ENCODE measurements at places on chromosomes 3 and 15.
A peak's percentile ranks its signal among the peaks of the same experiment; 100 is the strongest.

GRCh38 chr15:80060356-80061006 is 1.0 kb downstream of the ZFAND6 start:
- no peak for DNase-seq

DNA sequence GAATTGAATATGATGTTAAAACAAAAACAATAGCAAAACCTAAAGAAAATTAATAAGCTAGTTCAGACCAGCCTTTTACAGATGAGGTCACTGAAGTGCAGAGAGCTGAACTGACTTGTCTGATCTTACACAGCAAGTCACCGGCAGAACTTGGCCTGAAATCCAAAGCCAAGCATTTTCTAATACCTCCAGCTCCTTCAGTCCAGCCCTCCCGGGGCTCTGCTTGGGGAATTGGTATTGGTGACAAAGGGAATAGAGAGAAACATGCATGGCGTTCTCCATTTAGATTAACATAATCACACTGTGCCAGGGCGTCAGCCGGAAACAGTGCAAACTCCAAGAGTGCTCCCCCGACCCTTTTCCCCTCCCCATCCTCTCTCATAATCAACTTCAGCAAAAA is 14.1 kb upstream of the ZSCAN2 start:
- DNase-seq: no peak

- DNase-seq: no peak
Measured at GRCh38 chr3:56196700-56197099, 271.6 kb downstream of the ERC2 start.

GRCh38 chr3:170387950-170388349 is 30.4 kb downstream of the SKIL start:
- DNase-seq: no peak

- no peak for DNase-seq
Measured at GRCh38 chr3:70951316-70951715, 632.2 kb downstream of the FOXP1 start.

DNA sequence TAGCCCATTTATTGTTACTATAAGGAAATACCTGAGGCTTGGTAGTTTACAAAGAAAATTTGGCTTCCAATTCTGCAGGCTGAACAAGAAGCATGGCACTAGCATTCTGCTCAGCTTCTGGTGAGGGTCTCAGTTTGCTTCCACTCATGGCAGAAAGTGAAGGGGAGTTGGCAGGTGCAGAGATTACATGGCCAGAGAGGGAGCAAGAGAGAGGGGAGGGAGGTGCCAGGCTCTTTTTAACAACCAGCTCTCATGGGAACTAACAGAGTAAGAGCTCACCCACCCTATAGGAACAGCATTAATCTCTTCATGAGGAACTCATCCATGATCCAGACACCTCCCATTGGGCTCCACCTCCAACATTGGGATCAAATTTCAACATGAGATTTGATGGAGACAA is 437.9 kb downstream of the CHL1 start:
- DNase-seq: no peak

GRCh38 chr3:188956839-188957489 is 214.8 kb upstream of the TPRG1 start:
- peak; percentile 58 for DNase-seq

DNA sequence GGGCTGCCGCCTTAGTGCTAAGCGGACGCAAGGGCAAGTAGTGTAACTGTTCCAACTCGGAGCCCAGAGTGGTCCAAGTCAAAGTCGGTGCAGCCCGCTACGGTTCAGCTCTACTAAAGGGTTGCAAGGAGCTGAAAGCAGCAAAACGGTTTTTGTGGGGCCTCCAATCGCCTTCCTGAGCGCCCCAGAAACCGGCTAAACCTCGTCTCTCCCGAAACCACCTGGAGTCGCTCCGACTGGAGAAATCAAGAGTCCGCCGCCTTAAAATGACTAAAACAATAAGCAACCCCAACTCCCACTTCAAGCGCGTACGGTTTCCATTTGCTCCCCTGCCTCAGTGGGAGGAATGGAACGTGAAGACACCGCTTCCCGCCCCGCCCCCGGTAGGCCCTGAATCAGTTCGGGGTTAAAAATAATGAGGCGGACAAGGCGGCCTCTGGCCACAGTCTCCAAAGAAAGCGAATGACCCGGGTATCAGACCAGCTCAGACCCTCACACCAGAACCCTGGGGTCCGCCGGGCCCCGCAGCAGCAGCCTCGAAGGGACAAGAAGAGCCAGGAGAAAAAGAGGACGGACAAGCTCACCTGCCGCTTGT is 401 bp downstream of the SEC11A start:
- DNase-seq: no peak

- no peak for DNase-seq
Measured at GRCh38 chr3:59608356-59608755, 558.5 kb upstream of the CFAP20DC start.

- DNase-seq: no peak
Measured at GRCh38 chr3:108442281-108442680, 68.1 kb downstream of the MYH15 start.

GRCh38 chr3:46883054-46883829 is 5.7 kb downstream of the PTH1R start:
- no peak for DNase-seq

DNA sequence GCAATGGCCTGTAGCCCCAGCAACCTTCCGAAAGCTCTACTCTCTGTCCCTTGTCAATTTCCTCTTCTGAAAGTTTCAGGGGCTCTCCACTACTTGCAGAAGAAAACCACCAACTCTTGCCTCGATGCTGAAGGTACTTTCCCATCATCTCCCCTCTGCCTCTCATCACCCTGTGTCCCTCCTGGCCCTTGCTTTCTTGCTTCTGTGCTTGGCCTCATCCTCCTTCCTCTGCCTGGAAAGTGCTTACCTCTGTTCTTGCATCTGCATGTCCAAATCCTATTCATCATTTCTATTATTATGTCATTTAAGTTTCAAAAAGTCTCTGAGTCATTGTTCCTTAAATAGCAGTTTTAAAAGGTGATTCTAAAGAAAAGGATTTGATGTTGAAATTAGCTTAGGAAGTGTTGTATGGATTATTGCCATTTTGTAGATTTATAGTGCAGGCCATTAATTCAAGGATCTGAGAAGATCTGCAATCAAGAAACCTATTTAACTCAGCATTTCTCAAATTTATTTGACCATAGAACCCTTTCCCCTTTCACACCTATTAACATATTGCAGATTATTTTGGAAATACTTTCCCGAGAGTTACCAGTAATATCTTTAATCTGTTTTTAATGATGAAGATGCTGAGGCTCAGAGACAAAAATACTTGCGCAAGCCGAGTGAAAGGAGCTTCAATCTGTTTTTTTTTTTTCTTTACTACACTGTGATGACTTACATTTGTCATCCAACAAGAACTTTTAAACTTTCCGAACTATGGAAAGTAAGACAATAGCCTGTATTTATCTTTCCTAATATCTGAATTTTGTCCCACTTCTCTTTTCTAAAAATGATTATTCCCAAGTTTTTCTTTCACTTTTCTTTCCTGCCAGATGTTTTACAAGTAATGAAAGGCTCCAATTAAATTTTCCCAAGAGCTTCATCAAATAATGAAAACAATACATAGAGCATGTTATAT is 22.3 kb upstream of the CFAP161 start:
- DNase-seq: no peak

DNA sequence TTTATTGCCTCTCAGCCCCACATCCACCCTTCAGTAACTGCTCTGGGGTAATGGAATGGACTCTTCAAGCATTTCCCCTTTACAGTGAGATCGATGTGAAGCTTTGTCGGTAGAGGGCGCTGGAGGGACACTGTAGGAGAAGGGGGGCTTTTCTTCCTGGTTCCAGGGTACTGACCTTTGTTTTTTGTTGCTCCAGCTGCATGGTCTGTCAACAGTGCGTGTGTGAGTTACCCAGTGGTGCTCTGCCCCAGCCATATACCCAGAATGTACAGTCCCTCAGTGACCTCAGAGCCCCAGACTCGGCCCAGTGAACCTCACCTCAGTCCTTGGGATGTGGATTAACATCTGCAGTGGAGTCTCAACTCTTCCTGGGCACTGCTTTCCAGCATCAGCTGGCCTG is 180.3 kb upstream of the TSC22D2 start:
- peak; percentile 83 for DNase-seq

DNA sequence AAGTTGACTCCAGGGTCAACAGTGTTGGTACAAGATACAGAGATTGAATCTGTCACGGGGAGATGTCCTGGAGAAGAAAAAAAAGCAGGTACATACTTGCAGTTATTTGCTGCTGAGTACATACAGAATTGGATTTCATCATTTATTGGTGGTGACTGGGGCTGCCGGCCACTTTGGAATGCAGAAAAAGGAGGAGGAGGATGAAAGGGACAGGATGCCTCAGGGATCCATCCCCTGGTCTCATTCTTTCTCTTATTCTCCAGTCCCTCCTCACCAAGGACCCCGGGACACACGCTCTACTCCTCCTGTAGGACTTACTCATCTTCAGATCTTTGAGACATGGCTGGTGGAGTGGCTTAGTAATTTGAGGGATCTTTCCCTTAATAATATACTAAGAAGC is 30.0 kb upstream of the MEIS2 start:
- DNase-seq: no peak

- no peak for DNase-seq
Measured at GRCh38 chr15:44034933-44035624, 160.0 kb downstream of the FRMD5 start.

DNA sequence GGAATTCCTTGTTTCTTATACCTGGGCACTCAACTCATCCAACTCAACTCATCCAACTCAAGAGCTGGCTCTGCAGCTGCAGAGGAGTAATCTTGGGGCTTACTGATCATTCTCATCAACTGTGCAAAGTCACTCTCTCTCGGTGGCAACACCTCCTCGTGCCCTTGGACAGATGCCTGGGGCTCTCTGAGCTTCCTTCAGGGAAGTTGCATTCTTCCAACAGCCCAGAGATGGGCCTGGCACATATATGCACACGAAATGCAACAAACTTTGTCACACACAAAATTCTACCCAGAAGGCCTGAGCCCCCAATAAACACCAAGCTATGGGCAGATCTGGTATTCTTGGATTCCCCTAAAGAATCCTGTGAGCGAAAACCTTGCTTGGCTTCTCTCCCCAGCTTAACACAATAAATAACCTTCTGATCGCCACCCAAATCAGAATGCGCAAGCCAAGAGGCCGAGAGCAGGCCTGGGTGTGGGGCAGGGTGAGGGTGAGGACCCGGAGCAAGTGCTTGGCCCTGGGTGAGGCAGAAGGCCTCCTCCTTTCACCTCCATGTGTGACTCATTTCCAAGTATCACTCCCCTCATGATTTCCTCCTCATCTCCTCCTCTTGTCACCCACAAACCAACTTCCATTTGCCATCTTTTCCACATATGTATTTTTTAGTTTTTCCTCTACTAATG is 15.4 kb downstream of the TGM5 start:
- DNase-seq: no peak

DNA sequence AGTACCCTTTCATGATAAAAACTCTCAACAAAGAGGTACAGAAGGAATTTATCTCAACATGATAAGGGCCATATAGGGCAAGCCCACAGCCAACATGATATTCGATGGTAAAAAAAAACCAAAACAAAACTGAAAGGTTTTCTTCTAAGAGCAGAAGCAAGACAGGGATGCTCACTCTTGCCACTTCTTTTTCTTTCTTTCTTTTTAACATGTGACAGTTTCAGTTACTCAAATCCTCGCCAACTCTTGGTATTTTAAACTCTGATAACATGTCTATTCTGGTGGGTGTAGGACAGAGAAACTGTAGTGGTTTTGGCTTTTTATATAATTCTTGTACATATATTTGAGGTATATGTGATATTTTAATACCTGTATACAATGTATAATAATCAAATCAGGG is 74.0 kb upstream of the NMNAT3 start:
- DNase-seq: no peak

DNA sequence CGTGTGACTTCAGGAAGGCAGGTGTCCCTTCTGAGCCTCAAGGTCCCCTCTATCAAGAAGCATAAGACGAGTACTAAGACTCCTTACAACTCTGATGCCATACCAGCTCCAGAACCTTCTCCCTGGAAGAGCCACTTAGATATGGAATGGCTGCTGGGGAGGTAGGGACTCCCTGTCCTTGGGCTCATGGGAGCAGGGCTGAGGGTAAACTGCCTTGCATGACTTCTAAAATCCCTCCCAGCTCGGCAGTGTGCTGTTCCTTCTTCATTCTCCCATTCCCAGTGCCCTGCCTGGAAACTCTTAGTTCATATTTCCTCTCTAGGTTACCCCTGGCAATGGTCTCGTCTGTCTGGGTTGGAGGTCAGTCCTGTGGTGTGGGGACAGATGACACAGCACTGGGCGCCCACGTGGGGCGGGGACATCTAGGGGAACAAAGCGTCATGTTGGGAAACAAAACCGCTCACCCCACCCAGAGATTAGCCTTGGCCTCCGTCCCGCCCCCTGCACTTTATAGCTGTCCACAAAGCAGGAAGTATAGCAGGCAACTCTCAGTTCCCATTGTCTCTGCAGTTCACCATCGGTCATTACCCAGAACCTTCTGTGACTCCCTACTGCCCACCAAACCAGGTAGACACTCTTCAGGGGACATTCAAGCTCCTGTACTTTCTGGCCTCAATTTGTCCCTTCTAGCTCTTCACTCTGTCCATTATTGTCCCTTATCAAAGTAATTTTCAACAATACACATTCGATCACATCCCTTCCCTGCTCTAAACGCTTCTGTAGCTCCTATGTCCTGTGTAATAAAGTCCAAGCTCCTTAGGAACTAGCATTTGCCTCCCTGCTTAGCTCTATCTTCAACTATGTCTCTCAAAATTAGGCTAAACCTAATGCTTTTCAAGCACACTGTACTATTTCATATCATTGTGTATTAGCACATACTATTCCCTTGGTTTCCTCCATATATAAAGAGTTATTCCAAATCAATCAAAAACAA is 73.8 kb downstream of the IQSEC1 start:
- no peak for DNase-seq

GRCh38 chr3:124383051-124383450 is 347.2 kb upstream of the UMPS start:
- peak; percentile 39 for DNase-seq

DNA sequence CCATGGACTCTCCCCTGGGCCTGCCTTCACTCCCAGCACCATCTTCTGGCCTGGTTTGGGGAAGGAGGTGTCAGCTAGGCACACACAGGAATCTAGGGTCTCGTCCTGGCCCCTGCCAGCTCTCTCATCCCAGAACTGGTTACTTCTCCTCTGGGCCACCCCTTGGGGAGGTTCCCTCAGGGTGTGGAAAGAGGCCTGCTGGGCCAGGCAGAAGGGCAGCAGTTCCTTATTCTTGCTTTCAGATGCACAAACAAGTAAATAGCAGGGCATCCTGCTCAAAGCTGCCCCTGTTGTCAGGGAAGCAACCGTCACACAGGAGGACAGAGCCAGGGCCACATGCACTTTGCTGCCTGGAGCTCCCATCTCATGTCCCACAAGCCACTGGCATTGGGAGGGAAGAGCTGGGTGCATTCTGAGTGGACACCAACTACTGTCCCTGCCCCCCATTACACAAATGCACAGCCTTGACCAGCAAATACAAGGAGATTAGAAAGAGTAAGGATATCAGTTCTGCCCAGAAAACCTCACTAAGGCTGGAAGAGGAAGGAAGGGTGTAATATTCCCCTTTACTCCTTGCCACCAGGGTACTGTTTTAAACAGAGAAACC is 108.8 kb upstream of the HACD2 start:
- no peak for DNase-seq

GRCh38 chr3:42188376-42188775 is 77.6 kb downstream of the CCK start:
- DNase-seq: no peak

GRCh38 chr3:151201051-151201730 is 1.8 kb downstream of the GPR171 start:
- DNase-seq: no peak

- no peak for DNase-seq
Measured at GRCh38 chr3:190180268-190180667, 59.6 kb upstream of the P3H2 start.
